ENCODE measurements at places on chromosomes 13 and 19.

DNA sequence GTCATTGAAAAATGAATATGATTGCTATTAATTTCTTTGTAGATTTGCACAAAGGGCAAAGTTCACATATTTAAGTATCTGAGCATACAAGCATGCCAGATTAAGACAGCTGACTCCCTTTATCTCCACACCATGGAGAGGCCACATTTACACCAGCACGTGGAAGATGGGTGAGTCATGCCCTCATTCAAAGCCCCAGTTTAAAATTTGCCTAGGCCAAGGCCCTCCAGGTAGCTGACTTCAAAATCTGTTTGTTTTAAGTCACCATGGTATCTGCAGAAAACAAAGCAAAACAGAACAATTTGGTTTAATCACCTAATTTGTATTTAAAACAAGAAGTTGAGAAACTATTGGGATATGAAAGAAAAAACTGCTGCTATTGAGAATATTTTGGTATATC lies 109.2 kb downstream of the ESD start:
- DNase-seq, result no peak

GRCh38 chr13:73904625-73905024 lies 229.6 kb downstream of the KLF12 start:
- no peak for DNase-seq

- DNase-seq, result no peak
Measured at GRCh38 chr13:45162194-45162593, 38.7 kb downstream of the KCTD4 start.

- DNase-seq, result no peak
Measured at GRCh38 chr19:35807633-35808032, 5.0 kb downstream of the PRODH2 start.

GRCh38 chr13:51003642-51004041 lies 94.1 kb downstream of the RNASEH2B start:
- no peak for DNase-seq

- DNase-seq, result no peak
Measured at GRCh38 chr13:80011448-80012212, 329.3 kb downstream of the SPRY2 start.

DNA sequence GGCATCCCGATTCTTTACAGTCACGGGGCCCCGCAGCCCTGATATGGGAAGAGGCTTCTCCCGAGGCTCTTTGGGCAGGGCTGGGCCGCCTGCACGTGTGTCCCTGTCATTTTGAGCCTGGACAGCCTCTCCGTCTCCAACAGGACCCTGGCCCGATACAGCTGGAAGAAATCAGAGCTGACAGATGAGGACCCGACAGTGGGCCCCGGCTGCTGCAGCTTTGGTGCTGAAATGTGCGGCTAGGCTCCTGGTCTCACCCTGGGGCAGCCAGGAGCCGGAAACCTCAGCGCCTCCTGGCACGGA lies 3.2 kb downstream of the PIAS4 start:
- no peak for DNase-seq

DNA sequence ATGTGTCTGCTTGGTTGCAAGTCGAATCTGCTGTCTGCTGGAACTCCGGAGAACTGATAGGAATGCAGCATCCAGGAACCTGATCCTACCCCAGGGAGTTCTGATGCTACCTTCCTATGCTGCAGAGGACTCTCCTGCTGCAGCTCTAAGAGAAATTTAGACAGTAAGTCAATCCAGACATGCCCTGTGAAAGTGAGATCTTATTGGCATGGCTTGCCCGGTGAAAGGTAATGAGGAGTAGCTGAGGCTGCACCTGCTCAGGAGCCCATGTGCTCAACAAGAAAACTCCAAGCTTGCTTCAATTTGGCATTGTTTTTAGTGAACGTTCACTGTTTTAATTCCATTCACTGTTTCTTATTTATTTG lies 217.3 kb upstream of the SERP2 start:
- DNase-seq, result no peak

DNA sequence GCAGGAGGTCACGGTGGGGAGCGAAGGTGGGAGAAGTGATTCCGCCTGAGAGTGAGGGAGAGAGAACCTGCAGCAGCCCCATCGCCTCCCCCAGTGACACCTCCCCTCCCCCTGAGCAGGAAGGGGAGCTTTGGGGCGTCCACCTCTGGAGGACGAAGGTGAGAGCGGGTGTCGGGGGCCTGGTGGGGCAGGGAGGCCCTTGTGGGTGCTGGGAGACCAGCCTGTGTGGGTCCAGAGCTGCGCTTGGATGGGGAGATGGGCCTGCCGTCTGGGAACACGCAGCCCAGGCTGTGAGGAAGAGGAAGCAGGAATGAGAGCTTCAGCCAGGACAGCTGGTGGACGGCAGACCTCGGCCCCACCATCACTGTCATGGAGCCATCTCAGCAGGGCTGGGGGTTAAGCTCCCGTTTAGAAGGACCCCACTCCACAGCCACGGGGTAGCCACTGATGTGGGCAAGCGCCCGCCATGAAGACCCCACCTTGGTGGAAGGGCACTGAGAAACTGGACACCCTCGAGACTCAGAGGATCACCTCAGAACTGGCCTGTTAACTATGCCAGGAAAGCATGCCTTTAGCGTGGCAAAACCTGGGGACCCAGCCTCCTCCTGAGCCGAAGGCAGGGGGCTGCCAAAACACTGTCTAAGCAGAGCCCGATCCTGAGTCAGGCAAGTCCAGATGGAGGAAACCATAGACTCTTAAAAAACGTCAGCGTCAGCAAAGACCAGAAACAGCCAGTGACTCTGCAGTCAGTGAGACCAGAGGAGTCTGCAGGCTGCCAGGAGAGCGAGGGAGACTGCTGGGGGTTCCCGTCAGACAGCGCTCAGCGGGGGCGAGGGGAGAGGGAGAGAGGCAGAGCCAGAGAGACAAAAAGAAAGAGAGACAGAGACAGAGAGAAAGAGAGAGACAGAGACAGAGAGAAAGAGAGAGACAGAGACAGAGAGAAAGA lies 6.4 kb upstream of the PROZ start:
- DNase-seq, result no peak

DNA sequence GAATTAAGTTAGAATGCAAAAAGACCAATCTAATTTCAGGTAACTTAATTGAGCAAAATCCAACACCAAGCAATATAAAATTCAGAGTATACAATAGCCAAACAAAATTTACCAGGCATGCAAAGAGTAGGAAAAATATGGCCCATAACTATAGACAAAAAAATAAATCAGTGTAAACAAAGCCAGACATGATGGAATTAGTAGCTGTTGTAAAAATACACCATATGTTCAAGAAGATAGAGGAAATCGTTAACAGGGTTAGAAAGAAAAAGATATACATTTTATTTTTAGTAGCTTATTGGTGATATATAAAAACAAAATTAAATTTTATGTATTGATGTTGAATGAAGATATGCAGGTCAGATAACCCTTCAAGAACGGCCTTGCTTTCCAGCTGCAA lies 621.1 kb upstream of the MIR17HG start:
- DNase-seq, result no peak
